B cell (primary cell): ENCODE measurements at places on chromosomes 13 and 19.

GRCh38 chr19:1169921-1170885, 3.9 kb downstream of the SBNO2 start:
- DNase-seq = no peak

DNA sequence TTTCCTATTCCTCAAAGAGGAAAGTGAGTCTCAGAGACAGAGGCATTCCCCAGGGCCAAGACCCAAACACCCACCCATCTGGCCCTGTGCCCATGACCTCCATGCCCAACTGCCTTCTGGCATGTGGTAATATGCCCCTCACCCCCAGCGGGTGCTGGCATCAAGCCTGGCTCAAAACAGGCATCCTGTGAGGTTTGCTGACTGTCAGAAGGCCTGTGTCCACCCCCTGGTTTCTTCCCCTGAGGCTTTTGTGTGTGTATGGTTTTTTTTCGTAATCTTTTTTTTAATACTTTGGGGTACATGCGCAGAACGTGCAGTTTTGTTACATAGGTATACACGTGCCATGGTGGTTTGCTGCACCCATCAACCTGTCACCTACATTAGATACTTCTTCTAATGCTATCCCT, 7.6 kb upstream of the KANK2 start:
- DNase-seq = no peak

DNA sequence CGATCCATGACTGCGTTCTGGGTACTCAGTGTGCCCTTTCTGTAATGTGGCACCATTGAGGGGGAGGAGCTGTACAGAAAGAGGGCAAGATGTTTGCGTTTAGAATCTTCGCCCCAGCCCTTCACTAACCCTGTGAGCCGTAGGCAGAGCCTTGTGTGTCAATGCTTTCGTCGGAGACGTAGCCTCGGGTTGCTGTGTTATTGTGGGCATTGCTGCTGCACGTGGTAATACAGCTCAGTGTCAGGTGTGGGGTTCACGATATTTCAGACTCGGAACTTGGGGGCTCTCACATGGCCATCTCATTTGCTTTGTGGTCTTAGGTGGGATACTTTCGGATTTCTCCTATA, 6.1 kb downstream of the RPS9 start:
- DNase-seq = no peak

DNA sequence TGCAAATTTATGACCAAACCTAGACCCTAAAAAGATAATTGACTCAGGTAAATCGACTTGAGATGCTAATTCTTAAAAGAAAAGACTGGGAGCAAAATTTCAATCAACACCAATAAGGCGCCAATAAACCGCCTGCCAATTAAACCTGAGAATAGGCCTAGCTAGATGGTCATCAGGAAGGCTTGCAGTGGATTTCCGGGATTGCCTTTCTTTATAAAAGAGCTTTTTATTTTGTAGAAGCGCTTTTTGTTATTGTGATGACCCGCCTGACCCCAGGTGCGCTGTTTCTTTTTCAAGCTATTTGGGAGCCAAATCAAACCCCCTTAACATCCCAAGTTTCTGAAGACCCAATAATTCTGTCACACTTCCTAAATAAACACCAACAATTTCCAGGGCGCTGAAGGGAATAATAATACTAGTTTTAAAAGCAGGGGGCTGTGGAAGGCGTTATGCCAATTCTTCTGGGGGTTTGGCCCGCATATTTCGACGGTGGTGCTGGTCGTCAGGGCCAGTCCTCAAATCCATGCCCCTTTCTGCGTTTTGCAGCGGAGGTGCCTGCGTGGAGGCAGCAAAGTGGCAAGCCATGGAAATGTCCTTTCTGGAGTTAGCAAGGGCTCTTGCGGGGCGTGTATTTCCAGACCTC, 2.9 kb upstream of the ZIC5 start:
- DNase-seq = peak; percentile 24

DNA sequence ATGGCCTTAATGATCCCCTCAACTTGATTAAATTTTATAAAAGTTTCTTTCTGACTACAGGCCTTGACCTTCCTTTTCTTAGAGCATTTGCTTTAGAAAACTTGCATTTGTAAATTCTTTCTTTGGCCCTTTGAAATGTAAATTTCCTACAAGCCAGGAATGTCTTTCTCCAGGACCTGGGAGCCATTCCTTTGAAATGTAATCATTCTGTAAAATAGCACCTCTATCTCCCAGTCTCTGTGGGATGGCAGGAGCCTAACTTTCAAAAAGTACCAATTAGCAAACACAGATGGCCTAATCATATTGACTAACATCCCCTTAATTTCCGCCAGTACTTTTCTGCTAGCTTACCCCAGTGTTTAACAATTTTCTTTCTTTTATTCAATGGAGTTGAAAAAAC, 1394.2 kb upstream of the ATXN8OS start:
- no peak for DNase-seq
